ENCODE measurements at places on chromosomes 4 and X.

DNA sequence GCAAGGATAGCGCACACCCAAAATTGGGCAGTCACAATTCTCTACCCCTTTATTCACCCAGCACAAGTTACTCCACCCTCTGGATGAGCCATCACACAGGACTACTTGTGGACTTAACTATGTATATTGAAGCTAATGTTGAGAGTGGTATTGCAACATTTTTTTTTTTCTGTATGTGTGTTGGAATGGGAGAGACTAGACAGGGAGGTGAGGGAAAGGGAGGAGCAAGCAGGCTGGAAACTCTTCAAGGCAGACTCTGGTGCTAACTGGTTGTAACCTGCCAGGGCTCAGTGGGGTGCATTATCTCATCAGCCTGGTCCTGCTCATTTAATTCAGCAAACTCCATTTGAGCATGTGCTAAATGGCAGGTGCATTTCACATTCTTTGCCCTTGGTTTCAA, 18.4 kb upstream of the CWH43 start:
- DNase-seq, result no peak

DNA sequence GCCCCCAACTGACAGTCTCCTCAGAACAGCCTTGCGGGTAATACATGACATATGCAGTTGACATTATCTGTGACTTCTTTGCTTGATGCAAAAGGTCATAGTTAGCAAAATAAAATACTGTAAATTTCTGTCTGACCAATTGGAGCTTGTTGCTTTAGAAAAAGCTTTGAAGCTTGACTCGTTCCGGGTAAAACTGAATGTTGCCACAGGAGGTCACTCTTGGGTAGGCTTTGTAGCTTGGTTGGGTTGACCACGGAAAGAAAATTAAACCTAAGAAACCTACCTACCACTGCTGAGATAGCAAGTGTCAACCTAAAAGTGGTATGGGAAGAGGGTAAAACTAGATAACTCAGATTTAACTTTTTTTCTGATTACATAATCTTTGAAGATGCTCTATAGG, 23.2 kb downstream of the PRPS2 start:
- peak; percentile 45 for DNase-seq

DNA sequence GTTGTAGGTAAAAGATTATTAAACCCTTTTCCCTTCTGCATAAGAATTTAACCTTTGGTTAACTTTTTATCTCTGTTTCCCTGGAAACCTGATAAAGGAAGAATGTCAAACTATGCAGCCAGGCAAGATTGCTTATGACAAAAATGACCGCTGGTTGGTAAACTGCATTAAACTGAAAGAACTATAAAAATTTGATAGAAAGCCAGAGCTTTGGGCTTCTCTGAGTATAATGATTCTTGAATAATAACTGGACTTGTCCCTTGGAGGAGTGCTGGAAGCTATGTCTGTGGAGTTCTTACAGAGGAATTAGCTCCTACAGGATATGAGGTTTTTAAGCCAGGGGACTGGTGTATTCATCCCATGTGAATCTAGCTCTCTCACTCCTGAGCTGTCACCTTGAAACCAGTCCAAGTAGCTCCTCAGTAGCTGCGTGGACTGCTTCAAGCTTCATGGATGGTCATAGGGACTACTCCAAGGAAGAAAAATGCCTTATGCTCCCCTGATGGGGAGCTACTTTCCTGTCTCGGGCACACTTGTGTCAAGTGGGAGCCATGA, 52.0 kb downstream of the RASL11B start:
- DNase-seq, result no peak

DNA sequence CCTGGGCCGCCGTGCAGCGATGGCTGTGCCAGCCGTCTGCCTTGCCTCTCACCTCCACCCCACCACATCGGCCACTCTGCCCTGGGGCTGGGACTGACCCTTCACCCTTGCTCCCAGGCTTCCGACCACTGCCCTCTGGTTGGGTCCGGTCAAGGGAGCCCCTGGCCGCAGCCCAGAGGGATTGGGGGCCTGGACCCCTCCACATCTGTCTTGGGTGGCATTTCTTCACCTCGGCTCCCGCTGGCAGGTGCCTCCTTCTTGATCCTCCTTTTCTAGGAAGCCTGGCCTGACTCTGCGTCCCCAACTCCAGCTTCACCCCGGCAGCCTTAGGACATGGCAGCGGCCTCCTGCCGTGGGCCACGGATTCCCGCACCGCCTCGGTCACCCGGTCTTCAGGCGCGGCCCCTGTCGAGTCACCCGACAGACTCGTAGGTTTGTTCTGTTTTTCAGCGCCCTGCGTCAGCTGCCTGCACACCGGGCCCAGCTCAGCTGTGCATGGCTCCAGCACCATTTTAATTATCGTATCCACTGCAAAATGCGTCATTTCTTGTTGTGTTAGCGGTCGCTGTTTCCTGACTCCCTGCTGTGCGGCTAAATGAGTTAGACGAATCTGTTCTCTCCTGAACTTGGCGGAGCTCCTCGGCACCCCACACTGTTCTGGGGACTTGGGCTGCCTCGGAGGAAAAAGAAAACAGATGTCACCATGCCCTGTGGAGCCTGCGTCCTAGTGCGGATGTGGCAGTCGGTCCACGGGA, 124.0 kb downstream of the FAM53A start:
- DNase-seq, result no peak

DNA sequence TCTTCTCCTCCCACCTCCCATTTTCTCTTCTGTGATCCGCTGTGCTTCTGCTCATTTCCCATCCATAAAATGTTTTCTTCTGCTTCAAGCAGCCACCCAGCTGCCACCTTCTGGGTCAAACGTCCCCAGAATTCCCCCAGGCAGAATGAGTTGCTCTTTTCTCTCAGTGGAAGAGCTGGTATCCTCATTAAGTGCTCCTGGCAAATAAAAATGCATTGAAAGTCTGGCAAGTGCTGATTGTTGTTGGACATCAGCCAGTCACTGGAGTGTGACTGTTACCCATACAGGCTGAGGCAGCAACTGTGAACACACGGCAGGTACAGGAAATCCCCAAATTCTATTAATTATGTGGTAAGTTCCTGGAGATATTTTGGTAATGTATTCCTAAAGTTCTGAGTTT, 52.6 kb downstream of the LIMCH1 start:
- DNase-seq, result no peak

DNA sequence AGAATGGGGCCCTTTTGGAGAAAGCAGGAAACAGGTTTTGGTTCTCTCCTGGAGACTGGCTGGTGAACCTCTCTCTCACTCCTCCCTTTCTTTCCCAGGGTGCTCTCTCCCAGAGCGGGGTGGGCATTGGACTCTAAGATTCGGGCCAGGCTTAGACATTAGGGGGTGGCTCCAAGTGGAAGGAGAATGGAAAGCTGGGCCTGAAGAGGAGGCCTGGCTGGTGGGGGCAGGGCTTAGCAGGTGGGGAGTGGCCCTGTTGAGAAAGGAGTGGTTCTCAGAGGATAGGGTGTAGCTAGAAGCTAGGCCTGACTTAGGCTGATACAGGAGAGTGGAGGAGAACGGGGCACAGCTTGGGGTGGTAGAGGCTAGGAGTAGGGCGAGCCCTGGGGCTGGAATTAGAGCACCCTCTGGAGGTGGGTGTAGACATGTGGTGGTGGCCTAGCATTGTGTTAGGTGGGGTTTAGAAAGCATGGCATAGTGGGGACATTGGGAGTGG, 5.7 kb downstream of the PLP2 start:
- no peak for DNase-seq

DNA sequence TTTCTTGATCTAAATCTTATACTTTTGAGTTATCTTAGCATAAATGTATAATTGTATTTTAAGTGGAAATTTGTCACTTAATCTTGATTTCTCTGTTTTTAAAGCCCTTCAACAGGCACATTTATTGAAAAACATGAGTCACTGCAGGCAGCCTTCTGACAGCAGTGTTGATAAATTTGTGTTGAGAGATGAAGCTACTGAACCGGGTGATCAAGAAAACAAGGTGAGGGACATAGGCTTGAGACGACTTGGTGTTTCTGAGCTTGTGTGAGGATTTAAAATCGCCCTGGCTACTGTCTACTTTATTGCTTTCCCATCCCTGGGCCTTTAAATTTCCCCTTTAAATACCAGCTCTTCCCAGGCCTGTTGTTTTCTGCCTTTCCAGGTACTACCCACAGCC, 55.7 kb downstream of the HTT start:
- no peak for DNase-seq

DNA sequence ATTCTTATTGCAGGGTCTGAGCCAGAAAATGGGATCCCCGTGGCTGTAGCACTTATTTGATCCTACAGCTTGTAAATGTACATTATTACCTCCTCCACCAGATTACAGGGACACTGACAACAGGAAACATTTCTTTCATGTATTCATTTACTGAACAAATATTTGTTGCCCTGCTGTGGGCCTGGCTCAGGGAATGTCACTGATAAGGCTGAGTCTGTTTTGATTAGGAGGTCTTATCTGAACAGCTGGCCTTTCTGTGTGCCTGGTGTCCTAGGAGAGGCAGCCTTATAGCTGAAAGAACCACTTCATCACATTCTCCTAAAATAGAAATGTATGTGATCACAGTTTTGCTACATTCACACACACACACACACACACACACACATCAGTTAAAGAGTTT, 45.5 kb upstream of the PROM1 start:
- DNase-seq, result no peak

DNA sequence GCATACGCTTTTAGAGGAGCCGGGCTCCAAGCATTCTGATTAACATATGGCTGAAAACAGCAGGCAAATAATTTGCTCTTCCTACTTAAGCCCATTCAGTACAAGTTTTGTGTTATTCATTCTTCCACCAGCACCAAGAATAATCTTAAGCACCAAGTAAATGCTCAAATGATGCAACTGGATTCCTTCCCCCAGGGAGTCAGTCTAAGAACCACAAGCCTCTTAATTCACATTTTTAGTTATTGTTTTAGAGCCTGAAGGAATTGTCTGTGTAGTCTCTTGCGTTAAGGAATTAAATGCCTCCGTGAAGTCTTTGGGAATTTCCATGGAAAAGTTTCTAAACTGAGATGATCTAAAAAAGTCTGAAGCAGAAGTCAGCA, 61.5 kb upstream of the MAGEB2 start:
- no peak for DNase-seq
